ENCODE measurements at places on chromosomes 5 and 9.

DNA sequence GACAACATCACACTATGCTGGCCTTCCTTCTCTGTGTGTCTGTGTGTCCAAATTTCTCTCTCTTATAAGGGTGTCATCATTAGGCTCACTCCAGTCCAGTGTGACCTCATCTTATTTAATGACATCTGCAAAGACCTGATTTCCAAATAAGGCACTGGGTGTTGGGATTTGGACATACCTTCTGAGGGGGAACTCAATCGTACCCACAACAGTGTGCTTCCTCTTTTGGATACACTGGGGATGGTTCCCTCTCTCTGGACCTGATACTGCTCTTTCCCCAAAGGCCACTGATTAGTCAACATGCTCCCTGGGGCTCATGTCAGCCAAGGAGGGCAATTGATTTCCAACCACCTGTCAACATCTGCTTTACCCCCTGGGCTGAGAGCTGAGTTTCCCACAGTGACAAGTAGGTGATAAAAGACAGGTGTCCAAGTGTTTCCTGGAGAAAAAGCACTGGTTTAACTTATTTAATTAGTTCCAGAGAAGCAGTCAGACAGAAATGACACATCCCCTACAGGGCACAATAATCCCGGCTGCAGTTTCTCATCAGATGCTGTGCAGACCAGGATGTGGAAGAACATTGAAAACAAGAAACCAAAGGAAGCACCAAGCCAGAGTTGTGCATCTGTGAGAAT is 17.8 kb upstream of the CEP72 start:
- no peak for DNase-seq

GRCh38 chr9:129559506-129559881 is 61.4 kb downstream of the C9orf50 start:
- no peak for DNase-seq

- no peak for DNase-seq
Measured at GRCh38 chr5:124576848-124577409, 169.5 kb downstream of the ZNF608 start.

DNA sequence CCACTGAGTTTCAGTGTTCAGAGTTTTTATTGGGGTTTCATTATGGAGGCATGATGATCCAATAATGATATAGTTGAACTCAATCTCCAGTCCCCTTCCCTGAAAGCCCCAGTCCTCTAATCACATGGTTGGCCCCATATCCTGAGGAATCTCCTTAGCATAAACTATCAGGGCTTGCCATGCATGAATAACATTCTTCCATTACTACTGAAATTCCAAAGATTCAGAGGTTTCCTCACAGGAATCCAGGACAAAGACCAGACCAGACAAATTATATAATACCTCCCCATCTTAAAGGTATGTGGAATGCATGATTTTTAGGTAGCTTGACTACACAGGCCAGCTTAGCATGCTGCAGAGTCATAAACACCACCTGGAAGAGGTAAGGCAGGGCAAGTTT is 15.5 kb upstream of the LRRTM2 start:
- DNase-seq, result no peak

- no peak for DNase-seq
Measured at GRCh38 chr5:31047007-31047406, 146.5 kb upstream of the CDH6 start.

DNA sequence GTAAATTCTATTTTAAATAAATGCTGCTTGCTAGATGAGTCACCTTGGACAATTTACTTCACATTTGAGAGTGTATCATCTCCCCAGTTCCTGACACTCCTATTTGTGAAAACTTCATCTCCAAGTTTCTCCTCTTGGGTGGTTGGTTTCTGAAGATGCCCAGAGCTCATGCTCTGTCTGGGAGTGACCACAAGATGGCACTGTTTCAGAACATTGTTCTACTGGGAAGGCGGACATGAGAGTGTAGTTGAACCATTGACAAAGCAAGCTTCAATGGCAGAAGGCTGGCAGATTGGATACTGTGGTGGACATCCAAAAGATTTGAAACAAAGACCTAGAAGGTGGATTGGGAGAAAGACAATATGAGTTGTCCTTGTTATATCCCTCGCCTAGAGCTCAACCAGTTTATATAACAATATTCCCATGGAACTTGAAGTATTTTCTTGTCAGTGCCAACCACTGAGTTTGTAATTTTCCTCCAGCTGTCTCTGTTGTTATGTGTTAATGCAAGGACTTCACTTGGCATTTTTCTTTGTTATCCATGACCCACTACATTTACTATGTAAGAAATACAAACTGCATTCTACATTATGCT is 234.3 kb upstream of the ANKH start:
- peak; percentile 3 for DNase-seq

DNA sequence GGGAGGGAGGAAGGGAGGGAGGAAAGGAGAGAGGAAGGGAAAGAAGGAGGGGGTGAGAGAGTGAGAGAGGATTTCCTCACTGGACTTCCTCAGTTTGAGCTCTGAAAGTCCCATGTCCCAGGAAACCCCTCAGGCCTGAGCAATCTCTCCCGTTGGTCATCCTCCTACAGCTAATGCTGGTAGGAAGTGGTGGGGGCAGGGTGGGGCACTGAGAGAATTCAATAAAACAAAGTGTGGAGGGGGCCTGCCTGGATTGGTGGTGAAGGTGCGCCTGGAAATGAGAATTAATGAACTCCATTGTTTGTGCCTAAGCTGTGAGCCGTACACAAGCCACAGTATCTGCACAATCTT is 195.0 kb downstream of the RGS3 start:
- DNase-seq, result no peak

DNA sequence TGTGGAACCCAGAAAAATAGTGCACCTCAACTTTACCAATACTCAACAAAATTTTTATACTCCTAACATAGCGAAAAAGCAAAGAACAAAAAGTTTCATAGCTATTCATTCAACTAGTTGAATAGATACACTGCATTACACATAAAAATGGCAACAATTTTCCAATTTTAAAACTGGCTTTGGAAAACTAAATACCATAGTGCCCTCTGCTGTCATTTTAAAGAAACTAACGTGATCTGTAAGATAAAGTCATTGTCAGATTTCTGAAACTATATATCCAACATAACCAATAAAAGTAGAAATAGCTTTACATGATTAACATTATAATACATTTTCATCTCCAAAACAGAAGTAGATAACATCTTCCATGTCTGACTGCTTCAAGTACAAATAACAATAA is 31.6 kb downstream of the DTWD2 start:
- DNase-seq, result no peak

GRCh38 chr5:15993334-15993733 is 186.3 kb downstream of the MARCHF11 start:
- DNase-seq, result no peak

DNA sequence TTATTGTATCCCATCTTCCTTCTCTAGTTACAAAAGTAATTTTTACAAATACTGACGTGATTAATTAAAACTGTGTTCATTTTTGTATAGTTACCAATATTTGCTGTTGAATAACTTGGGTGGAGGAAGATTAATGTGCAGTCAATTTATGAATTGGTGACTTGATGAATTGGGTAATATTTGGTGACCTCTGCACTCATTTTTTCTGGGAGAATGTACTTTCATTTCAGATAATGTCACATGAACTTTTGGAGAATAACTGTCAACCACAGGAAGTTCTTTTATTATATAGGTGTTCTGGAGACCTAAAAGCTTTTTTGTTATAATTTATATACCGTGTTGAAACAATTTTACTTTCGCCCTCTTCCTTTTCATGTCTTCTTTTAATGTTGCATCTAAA is 26.4 kb upstream of the FKTN start:
- no peak for DNase-seq

- DNase-seq, result no peak
Measured at GRCh38 chr5:115068239-115069086, 101.2 kb downstream of the TRIM36 start.

DNA sequence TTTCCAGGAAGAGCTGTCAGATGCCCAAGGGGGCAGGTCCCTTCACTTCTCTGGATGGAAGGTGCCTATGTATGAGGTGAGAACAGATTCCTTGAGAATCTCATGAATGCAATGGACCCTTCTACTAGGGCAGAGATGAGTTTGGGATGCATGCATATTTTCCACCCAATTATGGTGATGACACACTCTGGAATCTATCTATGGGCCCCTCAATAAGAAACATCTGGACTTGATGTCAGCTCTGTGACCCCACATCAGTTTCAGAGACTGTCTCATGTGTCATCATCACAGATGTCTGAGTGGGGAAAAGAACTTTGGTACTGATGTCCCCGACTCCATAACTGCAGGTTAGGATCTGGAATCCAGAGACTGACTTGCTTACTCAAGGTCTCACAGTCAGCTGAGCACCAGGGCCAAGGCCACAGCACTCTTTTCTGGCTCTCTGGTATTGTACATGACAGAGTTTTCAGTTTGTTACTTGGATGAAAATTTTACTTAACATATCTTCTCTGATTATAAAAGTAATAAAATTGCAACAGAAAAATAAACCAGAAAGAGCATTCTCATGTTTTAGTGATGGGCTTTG is 177.0 kb downstream of the DCP2 start:
- no peak for DNase-seq

DNA sequence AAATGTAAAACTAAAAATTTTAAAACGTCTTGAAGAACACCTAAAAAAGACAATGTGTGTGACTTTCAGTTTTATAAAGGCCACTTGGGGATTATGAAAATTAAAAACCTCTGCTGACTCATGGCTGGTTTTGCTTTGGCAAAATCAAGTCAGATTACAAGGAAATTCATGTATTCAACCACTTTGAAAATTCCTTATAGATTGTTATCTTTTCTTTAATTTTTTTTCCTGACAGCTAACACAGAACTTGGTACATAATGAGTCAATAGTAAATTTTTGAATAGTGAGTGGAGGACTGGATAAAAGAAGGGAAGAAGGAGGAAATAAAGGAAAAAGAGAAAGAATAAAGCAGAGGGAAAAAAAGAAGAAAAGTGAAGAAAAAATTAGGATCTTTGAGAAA is 1774.7 kb upstream of the ACO1 start:
- DNase-seq, result no peak

- DNase-seq, result peak; percentile 63
Measured at GRCh38 chr9:2015581-2016407, 647 bp downstream of the SMARCA2 start.

Measured in CD4-positive, alpha-beta T cell treated with Interleukin-17A for 4 hours (primary cell).